ENCODE measurements at places on chromosomes 13 and 19. TPM values are rescaled to one million over a fixed set of nuclear protein-coding genes. Genes with fewer than 3 reads are reported as not detected.

Gene ZNF583
- total RNA-seq = 8.3 TPM

Gene C19orf38
- 0.81 TPM for total RNA-seq

Gene ZNF837
- total RNA-seq = 3.4 TPM

Gene OVOL3
- total RNA-seq = not detected

Gene CATSPERD
- total RNA-seq = not detected

Gene PABPC3
- total RNA-seq = 0.08 TPM

Gene ZNF805
- total RNA-seq = 23.2 TPM

Gene RNF113B
- not detected for total RNA-seq

Gene SMIM44
- total RNA-seq = not detected

Gene COL5A3
- 4.1 TPM for total RNA-seq

Measured in fibroblast of the aortic adventitia (primary cell).